ENCODE measurements at places on chromosomes 7 and 10.

DNA sequence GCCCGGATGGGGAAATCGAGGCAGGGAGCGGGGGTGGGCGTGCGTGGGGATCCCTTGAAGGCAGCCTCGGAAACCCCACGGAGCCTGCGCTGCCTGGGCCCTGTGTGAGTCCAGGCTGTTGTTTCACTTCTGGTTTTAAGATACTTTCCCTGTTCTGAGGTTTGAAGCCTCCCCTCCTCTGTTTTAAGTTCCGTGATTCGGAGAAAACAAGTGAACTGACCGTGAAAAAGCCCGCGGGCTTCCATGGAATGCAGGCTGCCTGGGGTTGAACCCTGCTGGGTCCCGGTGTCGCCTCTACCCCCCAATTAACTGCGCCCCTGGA is 401 bp downstream of the LRRC27 start:
- DNase-seq, result no peak

- no peak for DNase-seq
Observed at GRCh38 chr10:131573707-131574106, 262.2 kb upstream of the TCERG1L start.

- DNase-seq, result no peak
Observed at GRCh38 chr10:91969297-91969696, 45.7 kb downstream of the BTAF1 start.

- DNase-seq, result no peak
Observed at GRCh38 chr10:6212806-6213205, 10.1 kb downstream of the PFKFB3 start.

- no peak for DNase-seq
Observed at GRCh38 chr10:85643171-85643844, 723.3 kb downstream of the GRID1 start.

GRCh38 chr7:121447243-121447910 is 51.3 kb upstream of the FAM3C start:
- no peak for DNase-seq

- no peak for DNase-seq
Observed at GRCh38 chr10:10385831-10386230, 631.8 kb upstream of the CELF2 start.

GRCh38 chr10:12512332-12513002 is 163.1 kb downstream of the CAMK1D start:
- no peak for DNase-seq

- DNase-seq, result no peak
Observed at GRCh38 chr7:81626008-81626407, 143.8 kb downstream of the HGF start.

- DNase-seq, result no peak
Observed at GRCh38 chr10:110527731-110528171, 30.0 kb downstream of the DUSP5 start.

DNA sequence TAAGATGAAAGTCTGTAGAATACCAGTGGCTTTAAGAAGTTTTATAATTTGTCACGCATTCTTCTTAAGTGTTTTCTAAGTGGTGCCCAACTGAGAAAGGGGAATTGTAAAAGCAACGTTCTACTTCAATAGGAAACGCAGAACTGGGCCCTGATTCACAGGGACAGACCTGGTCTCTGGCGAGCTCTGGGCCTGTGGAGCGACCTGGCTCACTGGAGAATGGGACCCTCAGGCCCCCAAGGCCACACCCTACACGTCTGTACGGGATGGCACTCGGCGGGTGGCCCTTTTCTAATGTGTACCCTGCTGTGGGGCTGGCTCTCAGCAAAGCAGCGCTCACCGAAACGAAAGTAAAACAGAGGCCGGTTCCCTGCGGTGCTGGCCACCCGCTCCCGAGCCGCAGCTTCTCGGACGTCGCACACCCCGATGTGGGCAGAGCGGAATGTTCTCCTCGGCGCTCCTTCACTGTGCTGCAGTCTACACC is 205.0 kb downstream of the DIP2C start:
- DNase-seq, result no peak

DNA sequence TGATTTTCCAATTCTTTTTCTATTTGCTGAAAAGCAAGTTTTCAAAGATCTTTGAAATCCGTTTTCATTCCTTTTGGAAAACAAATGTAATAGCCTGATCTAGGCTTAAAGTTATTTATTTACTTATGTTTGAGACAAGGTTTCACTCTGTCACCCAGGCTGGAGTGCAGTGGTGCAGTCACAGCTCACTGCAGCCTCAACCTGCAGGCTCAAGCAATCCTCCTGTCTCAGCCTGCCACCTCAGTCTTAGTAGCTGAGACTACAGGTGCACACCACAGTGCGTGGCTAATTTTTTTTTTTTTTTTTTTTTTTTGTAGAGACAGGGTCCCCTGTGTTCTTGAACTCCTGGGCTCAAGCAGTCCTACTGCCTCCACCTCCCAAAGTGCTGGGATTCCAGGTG is 4.6 kb downstream of the ST7 start:
- no peak for DNase-seq

GRCh38 chr10:133212853-133213494 is 17.0 kb upstream of the UTF1 start:
- DNase-seq, result no peak

GRCh38 chr7:122637784-122638183 is 61.1 kb downstream of the RNF133 start:
- no peak for DNase-seq

DNA sequence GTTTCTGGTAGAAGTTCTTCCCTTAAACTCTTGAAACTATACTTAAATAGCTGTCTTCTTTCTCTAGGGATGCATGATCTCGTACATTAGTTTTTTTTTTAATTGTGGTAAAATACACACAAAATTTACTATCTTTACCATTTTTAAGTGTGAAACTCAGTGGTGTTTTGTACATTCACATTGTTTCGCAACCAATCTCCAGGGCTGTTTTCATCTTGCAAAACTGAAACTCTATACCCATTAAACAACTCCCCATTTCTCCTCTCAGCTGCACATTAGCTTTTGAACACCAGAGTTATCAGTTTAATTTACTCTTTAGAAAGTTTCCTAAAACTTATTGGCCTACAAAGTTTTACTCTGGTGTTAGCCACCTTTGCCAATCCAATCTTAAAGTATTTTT is 45.5 kb upstream of the PRKAR2B start:
- DNase-seq, result no peak

- DNase-seq, result no peak
Observed at GRCh38 chr7:141706239-141707064, 1.7 kb upstream of the WEE2 start.

DNA sequence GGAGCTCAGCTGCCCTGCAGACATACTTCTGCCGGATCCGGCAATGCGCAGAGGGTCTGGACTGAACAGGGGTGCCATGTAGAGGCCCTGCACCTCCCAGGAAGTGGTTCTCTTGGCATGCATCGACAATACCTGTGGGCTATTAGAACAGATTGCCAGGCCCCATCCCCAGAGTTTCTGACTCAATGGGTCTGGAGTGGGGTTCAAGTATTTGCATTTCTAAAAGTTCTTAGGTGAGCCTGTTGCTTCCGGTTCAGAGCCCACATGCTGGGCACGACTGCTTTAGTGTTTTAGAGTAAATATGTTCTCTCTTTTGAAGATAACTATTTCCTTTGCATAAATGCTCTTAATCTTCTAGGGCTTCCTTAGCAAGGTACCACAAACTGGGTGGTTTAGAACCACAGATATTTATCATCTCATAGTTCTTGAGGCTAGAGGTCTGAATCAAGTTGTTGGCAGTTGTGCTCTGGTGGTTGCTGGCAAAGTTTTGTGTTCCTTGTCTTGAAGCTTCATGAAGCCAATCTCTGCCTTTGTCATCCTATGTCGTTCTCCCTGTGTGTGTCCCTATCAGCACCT is 435.5 kb downstream of the TCERG1L start:
- DNase-seq, result no peak

DNA sequence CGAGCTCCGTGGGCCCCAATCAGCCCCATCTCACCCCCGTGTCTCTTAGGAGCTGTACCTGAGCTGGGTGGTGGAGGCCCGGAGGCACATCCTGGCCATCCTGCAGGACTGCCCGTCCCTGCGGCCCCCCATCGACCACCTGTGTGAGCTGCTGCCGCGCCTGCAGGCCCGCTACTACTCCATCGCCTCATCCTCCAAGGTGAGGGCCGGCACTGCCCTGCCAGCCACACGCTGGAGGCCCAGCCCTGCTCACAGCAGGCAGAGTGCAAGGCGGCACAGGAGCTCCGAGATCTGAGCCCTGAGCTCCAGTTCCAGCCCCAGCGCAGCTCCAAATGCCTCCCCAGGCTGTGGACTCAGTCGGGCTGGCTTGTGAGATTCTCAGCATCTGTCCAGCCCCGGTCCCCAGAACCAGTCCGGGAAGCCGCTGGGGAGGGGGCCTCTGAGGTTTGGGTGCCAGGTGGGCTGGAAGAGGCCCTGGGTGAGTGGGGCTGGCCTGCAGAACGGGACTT is 9.3 kb downstream of the TMEM120A start:
- DNase-seq, result no peak

GRCh38 chr10:22420787-22421517 is 75.7 kb downstream of the SPAG6 start:
- DNase-seq, result no peak

DNA sequence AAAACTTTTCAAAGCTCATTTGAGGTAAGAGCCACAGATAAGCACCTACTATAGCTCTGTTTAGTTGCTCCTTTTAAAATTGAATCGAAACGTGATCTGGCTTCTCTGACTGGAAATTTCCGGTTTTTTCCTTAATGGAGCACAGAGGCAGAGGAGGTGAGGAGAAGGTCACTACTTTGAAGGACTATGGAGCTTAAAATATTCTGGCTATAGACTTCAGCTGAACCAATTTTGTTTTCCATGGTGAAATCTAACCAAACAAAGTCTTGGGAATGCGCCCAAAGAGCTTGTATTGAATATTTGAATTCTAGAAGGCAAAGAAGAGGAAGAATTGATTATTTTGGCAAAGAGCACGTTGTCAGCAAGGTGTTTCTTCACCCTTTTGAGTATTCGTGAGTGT is 711.1 kb downstream of the SUGCT start:
- DNase-seq, result no peak

- no peak for DNase-seq
Observed at GRCh38 chr10:11430421-11431215, 180.8 kb downstream of the USP6NL start.

DNA sequence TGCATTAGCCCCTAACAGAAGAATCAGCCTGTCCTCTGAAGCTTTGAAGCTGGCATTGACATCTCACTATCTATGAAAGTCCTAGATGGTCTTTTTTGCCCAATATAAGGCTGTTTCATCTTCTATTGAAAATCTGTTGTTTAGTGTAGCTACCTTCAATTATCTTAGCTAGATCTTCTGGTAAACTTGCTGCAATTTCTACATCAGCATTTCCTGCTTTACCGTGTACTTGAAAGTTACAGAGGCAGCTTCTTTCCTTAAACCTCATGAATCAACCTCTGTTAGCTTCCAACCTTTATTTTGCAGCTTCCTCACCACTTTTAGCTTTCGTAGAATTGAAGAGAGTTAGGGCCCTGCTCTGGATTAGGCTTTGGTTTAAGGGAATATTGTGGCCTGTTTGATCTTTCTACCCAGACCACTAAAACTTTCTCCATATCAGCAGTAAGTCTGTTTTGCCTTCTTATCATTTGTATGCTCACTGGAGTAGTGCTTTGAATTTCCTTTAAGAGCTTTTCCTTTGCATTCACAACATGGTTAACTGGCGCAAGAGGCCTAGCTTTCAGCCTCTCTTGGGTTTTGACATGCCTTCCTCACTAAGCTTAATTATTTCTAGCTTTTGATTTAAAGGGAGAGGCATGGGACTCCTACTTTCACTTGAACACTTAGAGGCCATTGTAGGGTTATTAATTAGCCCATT is 32.5 kb downstream of the ARID5B start:
- no peak for DNase-seq

GRCh38 chr10:12401466-12401865 is 52.1 kb downstream of the CAMK1D start:
- DNase-seq, result no peak

DNA sequence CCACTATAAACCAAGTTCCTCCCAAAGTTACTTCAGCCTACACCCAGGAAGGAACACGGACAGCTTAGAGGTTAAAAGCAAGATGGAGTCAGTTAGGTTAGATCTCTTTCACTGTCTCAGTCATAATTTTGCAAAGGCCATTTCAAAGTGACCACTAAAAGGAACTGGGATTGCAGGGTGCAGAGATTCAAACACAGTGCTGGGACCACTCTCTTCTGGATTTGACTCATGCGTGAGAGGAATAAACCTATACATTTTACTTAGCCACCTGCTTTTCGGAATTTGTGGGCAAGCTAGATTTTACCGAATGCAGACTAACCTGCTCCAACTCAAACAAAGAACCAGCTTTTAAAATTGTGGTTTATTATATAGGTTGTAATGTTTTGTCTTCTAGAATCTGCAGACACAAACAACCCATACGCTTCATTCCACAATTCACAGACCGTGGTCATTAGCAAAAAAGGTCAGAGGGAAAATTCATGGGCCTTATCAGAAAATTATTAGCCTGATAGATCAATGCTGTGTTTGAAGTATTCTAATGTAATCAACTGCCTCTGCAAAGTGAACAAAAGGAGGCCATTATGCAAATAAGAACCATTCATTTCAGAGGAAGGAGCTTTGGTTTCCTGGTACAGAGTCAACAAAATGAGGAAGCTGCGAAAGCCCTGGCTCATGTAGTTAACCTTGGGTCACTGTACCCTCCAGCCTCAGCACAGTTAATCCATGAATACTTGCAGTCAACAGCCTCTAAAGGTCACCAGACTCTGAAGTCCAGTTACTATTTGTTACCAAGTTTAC is 342.7 kb upstream of the KLF6 start:
- no peak for DNase-seq

GRCh38 chr7:103143868-103144267 is 5.0 kb downstream of the NAPEPLD start:
- no peak for DNase-seq

DNA sequence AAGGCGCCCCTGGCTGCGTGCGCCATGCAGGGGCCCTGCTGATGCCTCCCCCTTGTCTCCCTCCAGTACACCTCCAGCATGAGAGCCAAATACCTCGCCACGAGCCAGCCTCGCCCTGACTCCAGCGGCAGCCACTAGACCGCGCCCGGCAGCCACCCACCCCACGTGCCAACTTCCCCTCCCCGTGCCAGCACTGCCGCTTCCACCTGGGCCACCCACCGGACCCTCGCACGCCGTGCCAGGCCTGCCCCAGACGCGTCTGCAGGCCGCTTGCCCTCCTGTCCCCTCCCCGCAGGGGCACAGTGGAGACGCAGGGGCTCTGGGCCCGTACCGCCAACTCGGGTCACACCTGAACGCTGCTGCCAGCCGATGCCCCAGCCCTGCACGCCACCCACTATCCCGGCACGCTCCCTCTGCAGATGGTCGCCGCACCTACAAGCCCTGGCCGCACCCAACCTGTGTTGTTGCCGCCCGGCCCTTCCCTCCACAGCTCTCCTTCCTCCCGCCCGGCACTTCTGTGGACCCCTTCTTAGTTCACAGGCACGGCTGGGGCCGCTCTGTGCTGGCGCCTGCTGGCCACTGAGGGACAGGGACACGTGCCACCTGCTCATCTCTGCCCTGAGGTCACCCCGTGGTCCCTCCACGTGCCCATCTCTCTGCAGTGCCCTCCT is 26.3 kb upstream of the AMZ1 start:
- DNase-seq, result no peak

GRCh38 chr10:51596695-51597094 is 102.7 kb downstream of the CSTF2T start:
- DNase-seq, result no peak
